Karpas-422 (cell line): ENCODE measurements at places on chromosomes 11 and 22.

- DNase-seq, result no peak
Observed at GRCh38 chr11:8531312-8531711, 62.7 kb downstream of the STK33 start.

- peak; percentile 46 for DNase-seq
Observed at GRCh38 chr22:27032091-27032761, 374.8 kb downstream of the MIAT start.

DNA sequence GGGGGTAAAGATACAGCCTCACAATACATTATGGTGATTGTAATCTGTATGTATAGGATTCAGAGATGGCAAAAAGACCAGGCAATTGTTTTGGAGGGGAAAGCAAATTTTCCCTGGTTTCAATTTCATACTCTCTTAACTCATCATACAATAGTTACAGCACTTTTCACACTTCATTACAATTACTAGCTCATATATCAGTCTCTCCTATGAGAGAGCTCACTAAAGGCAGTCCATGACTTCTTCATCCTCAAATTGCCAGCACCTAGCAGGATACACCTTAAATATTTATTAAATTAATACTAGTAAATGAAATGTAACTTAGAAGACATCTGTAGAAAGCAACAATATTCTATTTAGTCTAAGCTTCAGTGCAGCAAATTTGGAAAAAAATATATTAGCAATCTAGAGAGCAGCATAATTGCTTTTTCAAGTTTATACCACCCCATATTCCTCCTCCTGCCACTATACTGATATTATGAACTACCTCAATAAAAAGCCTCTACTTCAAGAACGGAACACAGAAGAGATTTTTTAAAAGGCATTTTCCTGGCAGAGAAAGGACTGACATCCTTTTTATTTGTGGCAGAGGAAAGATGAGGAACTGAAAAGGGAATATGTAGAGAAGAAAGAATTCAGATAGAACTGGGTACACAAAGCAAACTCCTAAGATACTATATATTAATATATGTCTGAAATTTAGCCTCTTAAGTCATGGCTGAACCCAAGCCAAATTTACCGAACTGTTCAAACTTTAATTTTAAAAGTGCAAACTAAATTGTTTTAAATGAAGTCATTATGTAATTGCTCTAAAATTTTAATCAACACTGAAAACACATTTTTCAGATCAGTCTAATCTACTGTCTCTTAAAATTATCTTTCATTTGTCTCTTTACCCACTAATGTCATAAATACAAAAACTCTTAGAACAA is 27.7 kb downstream of the PICALM start:
- DNase-seq, result no peak

DNA sequence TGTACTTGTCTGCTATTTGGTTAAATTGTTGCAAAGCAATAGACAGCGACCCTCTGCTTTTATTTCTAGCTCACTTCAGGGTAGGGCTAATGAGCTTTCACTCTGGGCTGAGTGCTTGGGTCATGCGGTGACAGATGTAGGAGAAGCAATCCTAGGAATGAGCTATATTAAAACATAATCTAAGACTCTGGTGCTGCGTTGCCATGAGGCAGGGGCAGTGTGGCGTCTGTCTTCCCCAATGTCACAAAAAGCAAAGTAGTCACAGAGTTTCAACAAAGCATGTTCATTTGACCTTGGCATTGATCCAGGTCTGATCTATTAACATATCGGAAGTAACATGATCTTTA is 55.5 kb upstream of the GRAMD1B start:
- DNase-seq, result no peak

- no peak for DNase-seq
Observed at GRCh38 chr11:12403122-12403996, 26.0 kb downstream of the PARVA start.

- DNase-seq, result no peak
Observed at GRCh38 chr11:46237248-46238077, 40.0 kb upstream of the CREB3L1 start.

DNA sequence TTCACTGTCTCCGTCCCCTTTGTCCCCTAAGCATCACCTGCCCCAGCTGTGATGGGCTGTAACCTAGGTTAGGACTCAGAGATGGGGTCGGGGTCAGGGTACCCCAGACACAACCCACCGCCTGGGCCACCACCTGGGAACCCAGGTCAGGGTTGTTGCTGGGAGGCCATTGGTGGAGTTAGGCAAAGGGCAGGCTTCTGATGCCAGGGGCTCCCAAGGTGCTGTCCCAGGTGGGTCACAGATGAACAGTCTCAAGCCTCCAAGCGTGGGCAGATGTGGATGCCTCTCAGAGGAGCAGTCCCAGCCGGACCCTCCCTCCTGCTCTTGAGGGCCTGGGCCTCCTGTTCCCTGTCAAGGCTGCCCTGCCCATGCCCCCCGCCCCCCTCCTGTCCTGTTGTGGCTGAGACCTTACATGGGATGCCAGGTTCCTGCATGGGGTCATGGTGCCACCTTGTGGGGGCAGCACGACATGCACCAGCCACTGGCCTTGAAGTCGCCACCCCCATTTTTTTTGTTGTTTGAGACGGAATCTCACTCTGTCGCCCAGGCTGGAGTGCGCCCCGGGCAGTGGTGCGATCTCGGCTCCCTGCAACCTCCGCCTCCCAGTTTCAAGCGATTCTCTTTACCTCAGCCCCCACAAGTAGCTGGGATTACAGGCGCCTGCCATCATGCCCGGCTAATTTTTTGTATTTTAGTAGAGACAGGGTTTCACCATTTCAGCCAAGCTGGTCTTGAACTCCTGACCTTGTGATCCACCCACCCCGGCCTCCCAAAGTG is 12.1 kb downstream of the GATD1 start:
- DNase-seq, result peak; percentile 89

GRCh38 chr22:40877488-40877887 is 15.6 kb upstream of the DNAJB7 start:
- no peak for DNase-seq

DNA sequence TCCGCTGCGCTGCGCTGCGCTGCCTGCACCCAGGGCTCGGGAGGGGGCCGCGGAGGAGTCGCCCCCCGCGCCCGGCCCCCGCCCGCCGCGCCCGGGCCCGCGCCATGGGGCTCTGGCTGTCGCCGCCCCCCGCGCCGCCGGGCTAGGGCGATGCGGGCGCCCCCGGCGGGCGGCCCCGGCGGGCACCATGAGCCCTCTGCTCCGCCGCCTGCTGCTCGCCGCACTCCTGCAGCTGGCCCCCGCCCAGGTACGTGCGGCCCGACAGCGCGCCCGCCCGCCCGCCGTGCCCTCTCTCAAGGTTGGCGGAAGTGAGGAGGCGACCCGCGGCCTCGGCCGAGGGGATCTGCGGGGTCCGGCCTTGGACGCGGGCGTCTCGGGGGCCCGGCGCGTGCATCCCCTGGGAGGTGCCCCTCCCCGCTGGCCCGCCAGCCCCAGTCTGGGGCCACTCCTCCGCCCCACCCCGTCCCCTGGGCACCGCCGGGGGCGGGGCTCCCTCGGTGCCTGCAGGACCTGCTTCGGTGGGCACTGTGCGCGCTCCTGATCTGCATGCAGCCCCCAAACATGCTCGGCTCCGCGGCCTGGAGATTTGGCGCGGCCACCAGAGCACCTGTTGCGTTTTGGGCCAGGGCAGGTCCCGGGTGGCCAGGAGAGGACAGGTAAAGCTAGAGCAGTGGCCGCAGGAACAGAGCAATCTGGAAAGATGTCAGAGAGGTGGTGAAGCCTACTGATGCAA is 429 bp downstream of the VEGFB start:
- peak; percentile 83 for DNase-seq

- DNase-seq, result no peak
Observed at GRCh38 chr22:20777420-20778177, 3.7 kb downstream of the SERPIND1 start.

GRCh38 chr22:42621505-42622002 is 6.9 kb upstream of the POLDIP3 start:
- peak; percentile 77 for DNase-seq

DNA sequence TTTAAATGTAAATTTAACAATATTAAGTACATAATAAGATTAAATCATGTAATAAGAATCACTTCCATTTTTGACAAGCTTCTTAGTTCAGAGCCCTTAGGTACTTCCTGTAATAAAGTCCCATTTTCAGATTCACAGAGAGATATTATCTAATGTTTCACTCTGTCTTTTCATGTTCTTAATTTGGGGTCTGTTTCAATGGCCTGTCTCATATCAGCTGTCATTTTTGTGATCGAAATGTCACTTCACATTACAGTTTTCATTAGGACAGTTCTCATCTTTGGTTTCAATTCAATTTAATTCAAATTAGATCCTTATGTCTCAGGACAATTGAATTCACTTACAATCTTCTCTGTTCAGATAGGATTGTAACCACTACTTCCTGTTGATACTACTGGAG is 22.6 kb upstream of the OLFML1 start:
- DNase-seq, result no peak

DNA sequence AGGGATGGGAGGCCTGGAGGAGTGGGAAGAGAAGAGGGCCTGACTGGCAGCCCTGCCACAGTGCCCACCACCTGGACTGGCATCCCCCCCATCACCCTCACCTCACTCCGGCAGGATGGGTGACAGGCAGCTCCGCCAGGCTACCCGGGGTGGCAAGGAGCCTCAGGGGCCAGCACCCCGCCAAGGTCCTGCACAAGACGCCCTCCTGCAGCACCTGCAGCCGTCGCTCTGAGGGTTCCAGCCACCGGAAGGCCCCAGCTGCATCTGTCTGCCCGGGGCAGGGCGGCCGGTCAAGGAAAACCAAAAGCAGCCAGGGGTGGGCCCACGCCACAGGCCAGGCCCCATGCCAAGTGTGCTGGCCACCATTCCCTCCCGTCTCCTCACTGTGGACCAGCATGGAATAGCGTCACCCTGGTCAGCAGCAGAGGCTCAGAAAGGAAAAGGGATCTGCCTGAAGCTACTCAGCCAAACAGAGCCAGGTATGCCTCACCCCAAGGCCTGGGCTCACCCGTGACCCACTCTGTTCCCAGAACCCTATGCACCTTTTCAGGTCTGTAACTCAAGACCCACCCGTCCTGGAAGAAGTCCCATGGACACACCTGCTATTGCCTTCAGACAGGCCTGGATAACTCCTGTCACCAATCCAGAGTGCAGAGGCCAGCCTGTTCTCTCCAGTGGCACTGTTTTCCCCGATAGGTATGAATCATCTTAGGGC is 7.0 kb downstream of the RHBDD3 start:
- no peak for DNase-seq

GRCh38 chr22:46540874-46541273 is 3.5 kb upstream of the CELSR1 start:
- no peak for DNase-seq

DNA sequence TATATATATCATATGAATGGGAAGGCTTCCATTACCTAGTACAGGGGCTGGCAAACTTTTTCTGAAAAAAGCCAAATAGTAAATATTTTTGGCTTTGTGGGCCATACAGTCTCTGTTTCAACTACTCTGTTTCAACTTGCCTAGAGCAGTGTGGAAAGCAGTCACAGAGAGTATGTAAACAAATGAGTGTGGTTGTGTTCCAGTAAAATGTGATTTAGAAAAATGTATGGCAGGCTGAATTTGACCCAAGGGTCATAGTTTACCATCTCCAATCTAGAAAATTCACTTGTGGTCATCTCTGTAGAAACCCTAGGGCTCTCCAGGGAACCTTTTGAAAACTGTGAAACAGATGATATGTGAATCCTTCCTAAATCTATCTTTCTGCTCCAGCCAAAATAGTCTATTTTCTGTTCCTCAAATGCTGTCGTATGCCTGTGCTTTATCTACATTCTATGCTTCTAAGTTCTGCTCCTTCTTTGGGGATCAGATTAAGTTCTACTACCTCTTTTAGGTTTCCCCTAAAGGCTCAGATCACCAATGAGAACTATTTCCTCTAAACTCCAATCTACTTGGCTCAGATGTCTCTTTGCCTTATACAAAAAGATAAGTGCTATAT is 356.2 kb downstream of the METTL15 start:
- peak; percentile 53 for DNase-seq

DNA sequence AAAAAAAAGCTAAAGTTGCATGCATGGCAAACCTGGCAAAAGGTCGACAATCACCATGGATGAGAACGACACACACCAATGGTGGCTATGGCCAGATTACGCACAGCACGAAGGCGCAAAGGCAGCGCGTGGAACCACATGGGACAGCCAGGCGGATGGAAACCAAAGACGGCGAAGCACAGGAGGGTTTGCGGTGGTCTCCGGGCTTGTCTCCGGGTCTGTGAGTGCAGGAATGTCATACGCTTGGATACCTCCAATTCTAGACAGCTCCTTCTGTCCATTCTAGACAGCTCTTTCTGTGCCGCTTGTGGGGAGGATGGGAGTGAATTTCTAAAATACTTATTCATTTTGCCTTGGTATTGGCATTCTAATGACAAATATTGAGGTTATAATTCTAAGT is 685.4 kb downstream of the BRD1 start:
- DNase-seq, result no peak

GRCh38 chr22:42544686-42545085 is 9.1 kb upstream of the SERHL2 start:
- no peak for DNase-seq

GRCh38 chr11:60396799-60397198 is 540 bp downstream of the MS4A14 start:
- peak; percentile 91 for DNase-seq

DNA sequence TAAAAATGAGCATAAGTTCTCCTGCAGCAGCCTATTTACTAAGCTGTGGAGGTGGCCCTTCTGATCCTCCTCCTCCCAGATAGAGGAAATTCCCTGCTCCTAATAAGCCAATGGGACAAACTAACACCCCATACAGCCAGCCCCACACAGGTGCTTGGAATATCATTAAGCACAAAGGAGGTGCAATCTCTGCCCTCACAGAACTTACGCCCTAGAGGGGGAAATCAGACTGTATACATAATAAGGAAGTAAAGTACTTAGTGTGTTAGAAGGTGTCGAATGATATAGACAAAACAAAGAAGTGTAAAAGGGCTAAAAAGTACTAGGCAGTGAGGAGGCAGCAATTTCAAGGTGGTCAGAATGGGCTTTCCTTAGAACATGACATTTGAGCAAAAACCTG is 5.8 kb downstream of the MS4A12 start:
- DNase-seq, result peak; percentile 68

- DNase-seq, result no peak
Observed at GRCh38 chr11:60594998-60595642, 79.9 kb downstream of the MS4A13 start.

DNA sequence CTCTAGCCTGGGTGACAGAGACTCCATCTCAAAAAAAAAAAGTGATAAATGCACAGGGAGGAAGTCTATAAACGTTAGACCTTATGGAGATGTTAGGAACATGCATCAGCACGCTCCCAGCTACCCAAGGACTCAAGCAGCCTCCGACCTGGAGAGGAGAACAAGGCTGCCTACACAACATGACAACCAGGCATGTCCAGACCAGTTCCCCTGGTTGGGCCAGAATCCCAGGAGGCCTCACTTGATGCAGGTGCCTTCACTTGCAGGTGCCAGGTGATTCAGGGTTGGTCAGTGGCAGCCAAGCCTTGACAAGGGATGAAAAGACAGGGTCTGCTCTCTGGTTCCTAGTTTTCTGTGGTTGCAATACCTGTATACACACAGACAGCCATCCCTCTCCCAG is 5.9 kb downstream of the RANGAP1 start:
- no peak for DNase-seq

DNA sequence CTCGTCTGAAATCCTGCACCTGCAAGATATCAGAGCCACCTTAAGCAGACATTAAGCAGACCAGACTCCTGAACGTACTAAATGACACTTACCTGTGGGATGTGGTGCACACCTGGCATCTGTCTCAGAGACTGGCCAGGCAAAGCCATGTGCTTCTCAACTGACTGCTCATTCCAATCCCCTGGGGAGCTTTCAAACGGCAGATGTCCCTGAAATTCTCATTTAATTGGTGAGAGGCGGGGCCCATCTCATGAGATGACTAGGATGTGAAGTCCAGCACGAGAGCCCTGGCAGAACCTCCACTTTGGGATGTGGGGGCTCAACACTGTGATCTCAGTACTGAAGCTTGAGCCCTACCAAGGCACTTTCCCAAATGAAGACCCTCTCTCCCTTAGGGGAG is 84.9 kb upstream of the HMGXB4 start:
- no peak for DNase-seq
